ENCODE measurements at places on chromosomes 2 and 18. TPM values are rescaled to one million over a fixed set of nuclear protein-coding genes. Genes with fewer than 3 reads are reported as not detected.

The LYG1 gene
- polyA plus RNA-seq, result not detected

The DRC1 gene
- not detected for polyA plus RNA-seq

GRCh38 chr2:50865235-50865634 lies 166.7 kb downstream of the NRXN1 start:
- no peaks in the 10 kb centered on the region for H3K36me3 ChIP-seq
- DNase-seq, result no peak
- H3K27me3 ChIP-seq, result no peaks in the 10 kb centered on the region
- H3K4me1 ChIP-seq, result no peaks in the 10 kb centered on the region

DNA sequence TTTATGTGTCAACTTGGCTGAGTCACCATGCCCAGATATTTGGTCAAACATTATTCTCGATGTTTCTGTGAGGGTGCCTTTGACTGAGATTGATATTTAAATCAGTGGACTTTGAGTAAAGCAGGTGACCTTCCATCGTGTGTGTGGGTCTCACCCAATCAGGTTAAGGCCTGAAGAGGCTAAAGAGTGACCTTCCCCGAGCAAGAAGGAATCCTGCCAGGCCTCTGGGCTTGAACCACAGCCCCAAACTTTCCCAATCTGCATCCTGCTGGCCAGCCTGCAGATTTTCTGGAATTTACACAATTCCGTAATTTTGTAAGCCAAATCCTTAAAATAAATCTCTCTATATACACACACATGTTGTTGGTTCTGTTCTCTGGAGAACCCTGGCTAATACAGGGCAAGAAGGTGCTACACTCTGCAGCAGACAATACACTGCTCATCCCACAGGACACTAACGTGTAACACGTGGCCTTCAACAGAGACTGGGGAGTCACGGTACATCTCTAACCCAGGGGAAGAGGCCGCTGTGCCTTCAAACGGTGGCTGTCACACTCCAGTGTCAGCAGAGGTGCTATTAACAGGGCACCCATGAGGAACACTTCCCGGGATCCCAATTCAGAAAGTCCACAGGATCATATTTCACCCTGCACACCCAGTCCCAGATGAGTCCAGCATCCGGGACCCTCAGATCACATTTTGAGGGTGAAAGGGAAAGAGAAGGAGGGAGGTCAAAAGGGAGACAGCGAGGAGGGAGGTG lies 113.1 kb upstream of the ID2 start:
- no peaks in the 10 kb centered on the region for H3K36me3 ChIP-seq
- no peak overlapping the region for H3K4me3 ChIP-seq

GRCh38 chr2:11515490-11515981 lies 18.3 kb upstream of the GREB1 start:
- H3K36me3 ChIP-seq, result no peaks in the 10 kb centered on the region
- H3K27me3 ChIP-seq, result peaks cover 6% of the 10 kb centered on the region
- no peaks in the 10 kb centered on the region for H3K4me1 ChIP-seq
- no peak overlapping the region for H3K4me3 ChIP-seq
- H3K27ac ChIP-seq, result no peak overlapping the region
